ENCODE measurements at places on chromosomes 3 and 15.
A peak's percentile ranks its signal among the peaks of the same experiment; 100 is the strongest.

GRCh38 chr3:41863024-41863423 is 98.9 kb downstream of the ULK4 start:
- no peak for DNase-seq

DNA sequence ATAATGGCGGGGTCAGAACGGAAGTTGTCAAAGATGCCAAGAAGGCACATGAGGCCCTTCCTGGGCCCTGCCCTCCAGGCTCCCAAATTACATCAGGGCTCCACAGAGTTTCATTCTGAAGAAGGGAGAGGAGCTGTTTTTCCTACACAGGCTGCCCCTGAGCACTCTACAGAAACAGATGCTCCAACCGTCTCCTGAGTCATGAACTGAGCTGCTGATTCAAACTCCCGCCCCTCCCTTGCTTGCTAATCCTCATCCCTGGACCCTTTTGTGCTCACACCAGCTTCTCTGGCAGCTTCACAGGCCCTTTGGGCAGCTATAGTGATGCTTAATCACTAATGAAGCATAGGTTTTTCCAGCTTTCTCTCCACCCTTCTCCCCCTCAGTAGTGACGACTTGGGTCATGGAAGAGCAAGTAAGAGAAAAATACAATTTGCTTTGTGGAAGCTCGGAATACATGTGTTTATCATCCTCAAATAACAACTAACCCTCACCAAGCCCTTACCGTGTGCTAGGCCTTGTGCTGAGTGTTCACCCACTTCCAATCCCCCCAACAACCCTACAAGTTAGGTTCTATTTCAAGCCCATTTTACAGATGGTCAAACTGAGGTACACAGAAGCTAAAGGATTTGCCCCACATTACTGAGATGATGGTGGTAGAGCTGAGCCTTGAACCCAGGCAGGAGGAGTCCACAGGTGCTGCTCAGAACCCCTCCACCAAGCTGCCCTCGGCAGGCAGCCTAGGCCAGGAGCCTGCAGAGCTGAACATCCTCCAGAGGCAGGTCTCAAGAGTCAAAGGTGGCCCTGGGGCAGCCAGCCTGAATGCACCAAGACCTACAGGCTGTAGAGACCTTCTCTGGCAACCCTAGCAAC is 21.9 kb downstream of the MEGF11 start:
- DNase-seq, result no peak

GRCh38 chr3:154060238-154061000 is 60.8 kb upstream of the ARHGEF26 start:
- peak; percentile 23 for DNase-seq

DNA sequence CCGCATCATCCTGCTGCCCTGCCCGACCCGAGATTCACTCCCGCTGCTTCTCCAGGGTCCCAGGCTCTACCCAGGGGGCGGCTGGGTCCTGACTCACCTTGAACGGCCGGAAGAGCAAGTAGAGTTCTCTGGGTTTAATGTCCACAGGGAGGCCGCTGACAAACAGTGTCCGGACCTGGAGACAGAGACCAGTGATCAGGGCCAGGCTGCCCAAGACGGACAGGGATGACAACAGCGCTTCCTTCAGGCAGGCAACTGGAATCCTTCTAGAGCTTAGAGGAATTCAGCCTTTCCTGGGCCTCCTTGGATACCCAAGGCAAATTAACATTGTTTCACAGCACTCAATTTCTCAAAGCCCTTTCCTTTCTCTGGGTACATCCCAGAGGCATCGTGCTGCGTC is 23.9 kb downstream of the RBPMS2 start:
- no peak for DNase-seq

DNA sequence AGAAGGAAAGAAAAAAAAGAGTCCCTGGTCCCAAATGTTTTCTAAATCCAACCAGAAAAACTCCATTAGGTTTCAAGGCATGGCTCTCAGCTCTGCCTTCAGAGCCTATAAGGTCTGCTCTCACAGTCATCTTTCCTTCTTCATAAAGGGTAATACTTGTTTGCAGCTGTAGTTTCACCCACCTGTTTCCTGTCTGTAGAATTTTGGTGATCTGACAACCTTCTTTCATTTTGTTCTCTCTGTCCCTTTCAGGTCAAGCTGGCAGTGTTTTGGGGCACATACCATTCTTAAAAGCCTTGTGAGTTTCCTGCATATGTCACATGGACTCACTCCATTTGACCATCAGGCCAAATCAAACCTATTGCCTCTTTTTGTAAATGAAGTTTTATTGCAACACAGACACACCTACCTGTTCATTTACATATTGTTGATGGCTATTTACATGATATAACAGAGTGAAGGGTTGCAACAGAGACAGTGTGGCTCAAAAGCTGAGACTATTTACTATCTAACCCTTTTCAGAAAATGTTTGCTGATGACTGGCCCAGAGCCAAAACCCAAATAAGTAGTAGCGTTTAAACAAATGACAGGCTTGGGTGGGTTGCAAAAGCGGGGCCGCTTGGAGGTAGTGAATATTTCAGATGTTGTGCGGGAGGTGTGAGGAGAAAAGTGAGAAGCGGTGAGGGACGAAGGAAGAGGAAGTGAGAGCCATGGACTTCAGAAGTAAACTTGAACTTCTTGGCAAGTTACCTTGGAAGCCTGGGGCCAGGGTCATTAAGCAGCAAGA is 292.7 kb upstream of the PROK2 start:
- DNase-seq, result no peak

- no peak for DNase-seq
Measured at GRCh38 chr3:25573386-25574171, 91.1 kb downstream of the TOP2B start.

- DNase-seq, result no peak
Measured at GRCh38 chr3:9113040-9113439, 136.4 kb downstream of the SRGAP3 start.

DNA sequence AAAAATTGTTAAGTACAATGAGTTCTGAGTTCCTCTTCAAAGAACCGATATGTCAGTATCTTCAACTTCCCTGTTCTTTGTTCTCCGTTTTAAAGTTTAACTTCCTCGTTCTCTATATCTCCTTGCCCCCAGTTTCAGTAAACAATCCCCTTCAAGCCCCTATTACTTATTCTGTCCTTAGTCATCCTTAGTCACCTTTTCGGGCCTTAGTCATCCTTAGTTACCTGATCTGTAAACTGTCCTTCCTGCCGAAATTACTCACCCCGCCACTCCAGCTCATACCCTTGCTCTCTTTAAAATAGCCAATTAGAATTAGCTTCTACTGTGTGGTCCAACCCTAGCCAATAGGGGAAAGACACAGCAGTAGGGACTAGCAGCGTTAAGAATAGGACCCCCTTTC is 1165.6 kb downstream of the NSUN3 start:
- DNase-seq, result no peak

DNA sequence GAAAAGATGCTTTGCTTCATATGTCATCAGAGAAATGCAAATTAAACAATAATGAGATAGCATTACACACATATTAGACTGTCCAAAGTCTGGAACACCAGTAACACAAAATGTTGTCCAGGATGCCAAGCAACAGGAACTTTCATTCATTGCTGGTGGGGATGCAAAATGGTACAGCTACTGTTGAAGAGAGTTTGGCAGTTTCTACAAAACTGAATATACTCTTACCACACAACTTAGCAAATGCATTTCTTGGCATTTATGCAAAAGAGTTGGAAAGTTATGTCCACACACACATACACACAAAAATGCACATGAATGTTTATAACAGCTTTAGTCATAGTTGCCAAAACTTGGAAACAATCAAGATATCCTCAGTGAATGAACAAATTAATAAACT is 195.2 kb upstream of the MME start:
- DNase-seq, result no peak

GRCh38 chr3:49675912-49676311 is 1.8 kb downstream of the APEH start:
- DNase-seq, result no peak

- DNase-seq, result no peak
Measured at GRCh38 chr3:190192739-190193138, 72.0 kb upstream of the P3H2 start.

DNA sequence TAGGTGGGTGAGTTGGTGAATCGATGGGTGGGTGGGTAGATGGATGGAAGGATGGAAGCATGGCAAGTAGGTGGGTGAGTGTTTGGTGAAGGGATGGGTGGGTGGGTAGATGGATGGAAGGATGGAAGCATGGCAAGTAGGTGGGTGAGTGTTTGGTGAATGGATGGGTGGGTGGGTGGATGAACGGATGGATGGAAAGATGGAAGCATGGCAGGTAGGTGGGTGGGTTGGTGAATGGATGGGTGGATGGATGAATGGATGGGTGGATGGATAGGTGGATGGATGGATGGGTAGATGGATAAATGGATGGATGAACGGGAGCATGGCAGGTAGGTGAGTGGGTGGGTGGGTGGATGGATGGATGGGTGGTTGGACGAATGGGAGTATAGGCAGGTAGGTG is 65.1 kb downstream of the SLC6A1 start:
- DNase-seq, result no peak

GRCh38 chr3:27802849-27803248 is 80.7 kb upstream of the EOMES start:
- no peak for DNase-seq

- no peak for DNase-seq
Measured at GRCh38 chr3:197858598-197858997, 67.5 kb downstream of the LRCH3 start.

DNA sequence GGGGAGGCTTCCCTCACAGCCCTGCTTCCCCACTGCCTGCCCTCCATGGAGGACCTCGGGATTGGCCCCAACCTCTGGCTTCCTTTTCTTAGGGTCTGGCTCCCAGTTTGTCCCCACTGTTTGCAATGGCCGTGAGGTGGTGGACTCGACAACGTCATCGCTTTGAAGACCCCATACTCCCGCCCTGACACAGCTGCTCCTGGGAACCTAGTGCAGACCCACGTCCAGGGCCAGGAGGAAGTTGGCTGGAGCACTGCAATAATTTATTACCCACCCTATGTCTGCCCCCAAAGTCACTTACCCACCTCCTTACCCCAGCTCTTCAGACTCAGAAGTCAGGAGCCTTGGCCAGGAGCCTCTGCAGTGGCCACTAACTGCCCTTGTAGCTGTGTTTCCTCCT is 11.1 kb downstream of the GRM2 start:
- no peak for DNase-seq

GRCh38 chr3:52248816-52249547 is 3.4 kb downstream of the PPM1M start:
- no peak for DNase-seq

DNA sequence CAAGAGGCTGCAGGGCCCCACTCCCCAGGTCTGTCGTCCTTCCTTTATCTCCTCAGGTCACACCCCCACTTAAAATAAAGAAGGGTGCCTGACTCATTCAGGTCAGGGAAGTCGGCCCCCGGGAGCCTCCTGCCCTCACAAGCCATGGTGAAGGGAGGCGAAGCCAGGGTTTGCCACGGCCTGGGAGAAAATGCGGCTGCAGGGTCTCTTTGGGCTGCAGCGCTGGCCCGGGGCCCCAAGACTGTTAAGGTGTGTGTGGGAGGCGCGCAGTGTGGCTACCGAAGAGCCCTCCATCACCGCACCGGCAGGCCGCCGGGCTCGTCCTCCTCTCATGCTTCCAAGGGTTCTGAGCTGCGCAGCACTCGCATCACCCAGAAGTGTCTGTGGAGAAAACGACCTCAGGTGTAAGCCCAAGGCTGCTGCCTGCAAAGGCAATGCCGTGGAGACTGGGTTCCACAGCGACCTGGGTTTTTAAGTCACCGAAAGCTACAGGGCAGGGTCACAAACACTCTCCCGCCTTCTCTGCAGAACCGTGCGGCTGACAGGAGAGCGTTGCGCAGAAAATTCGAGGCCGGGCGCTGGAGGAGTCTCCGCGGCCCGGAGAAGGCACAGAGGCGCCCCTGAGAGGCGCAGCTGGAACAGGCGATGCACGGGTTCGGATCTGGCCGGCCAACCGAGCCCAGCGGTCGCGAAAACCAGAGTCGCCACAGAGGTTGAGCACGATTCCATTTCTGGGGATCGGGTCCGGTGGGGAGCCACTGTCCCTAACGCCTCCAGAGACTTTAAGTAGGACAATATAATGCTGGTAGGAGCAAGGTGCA is 8.7 kb downstream of the FOXL2 start:
- DNase-seq, result no peak

- no peak for DNase-seq
Measured at GRCh38 chr3:139499536-139499935, 23.2 kb upstream of the RBP2 start.

DNA sequence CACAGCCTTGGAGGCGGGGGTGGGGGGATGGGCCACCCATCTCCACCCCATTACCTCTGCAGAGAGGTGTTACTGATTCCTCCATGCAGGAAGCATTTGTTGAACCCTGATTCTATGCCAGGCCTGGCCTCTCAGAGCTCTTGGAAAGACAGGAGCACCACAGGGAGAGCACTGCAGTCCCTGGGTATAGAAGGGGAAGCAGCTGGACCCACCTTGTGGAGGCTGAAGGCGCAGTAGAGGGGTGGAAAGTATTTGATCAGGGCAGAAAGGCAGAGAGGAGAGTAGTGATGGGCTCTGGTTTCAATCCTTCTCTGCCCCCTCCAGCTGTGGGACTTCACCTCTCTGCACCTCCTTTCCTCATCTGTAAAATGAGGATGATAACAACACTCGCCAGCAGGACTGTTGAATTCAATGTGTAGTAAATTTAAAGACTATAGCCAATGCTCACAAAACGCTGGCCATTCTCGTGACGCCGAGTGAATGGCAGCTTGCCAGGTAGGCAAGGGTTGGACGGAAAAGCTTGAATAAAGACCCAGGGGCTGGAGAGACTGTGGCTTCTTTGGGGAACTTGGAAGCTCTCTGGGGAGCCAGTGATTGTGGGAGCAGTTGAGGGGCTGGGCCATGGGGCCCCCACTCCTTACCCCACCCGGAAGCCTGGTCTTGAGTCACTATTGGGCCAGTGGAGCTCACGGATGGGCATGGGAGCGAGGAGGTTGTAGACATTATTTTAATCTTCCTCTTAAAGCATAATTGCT is 8.0 kb upstream of the CCDC33 start:
- no peak for DNase-seq

DNA sequence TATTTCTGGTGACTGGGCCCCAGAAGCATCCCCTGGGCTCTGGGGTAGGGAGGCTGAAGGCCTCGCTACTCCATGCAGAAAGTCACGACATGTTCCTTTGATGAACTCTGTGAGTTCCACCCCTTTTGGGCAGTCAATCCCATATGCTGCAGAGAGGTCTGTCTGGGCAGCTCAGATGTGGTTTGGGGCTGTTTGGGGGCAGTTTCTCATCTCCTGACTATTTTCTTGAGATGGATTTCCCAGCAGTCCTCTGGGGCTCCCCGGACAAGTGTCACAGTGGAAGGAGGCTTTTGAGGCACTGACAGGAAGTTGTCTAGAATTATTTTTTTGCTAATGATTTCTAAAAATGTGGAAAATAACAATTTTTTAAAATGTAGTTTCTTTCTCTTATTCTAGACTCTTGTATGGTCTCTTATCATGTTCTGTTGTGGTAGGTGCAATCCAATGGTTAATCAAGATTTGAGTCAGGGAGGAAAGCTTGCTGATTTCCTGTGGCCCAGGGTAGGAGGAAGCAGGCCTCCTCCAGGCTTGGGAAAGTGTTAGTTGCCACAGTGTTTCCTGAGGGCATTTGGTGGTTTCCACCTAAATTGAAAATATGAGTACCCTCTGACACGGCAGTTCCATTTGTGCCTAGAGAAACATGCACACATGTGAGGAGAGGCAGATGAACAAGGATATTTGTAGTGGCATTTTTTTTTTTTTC is 19.9 kb upstream of the TATDN2 start:
- no peak for DNase-seq

Data from large intestine (tissue), 12 donors.